ENCODE measurements at places on chromosomes 3 and 15.

- peak; percentile 29 for DNase-seq
Measured at GRCh38 chr3:120350401-120350941, 1.3 kb upstream of the LRRC58 start.

DNA sequence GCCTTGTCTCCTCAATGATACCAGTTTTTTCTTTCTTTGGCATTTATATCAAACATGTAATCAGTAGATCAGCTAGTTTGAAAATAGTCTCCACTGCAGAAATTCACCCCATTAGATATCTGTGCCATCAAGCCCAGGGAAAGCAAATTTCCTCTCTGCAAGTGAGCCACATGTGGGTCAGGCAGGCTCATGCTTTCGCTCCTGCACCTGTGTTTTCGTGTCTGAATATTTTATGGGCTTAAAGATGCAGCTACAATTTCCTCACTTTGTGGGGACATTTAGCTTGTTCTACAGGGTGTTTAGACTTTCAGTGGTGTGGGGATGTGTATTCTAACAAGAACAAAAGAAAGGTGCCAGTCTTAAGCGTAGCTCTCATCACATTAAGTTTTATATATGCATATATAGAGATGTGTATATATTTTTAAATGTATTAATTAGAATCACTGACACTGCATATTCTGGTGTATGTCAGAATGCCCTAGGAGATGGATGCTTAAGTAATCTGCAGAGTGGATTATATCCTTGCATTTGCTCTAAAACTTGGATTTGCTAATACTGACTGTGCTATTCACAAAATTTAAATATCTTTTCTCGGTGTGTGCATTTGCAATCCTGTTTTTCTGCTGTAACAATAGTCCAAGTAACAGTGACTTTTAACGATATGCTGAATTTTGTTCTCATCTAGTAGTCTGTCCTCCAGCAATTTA is 372.6 kb downstream of the PTPRG start:
- DNase-seq, result no peak

DNA sequence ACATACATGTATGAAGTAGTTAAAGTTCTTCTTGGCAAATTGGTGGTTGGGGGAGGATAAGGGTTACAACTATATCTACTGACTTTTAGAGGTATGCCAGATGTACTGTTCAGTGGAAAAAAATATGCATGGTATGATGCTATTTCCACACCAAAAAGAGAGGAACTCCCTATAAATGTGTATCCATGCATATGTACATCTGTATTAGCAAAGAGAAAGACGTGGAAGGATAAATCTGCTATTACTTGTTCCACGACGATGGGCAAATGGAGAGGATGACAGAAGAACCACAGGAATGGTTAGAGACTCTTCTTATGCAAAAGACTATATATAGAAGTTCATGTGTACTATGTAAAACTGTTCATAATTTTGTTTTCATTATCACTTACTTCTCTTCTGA is 197.6 kb downstream of the RORA start:
- DNase-seq, result no peak

- DNase-seq, result peak; percentile 18
Measured at GRCh38 chr3:181752202-181752671, 40.5 kb downstream of the SOX2 start.

DNA sequence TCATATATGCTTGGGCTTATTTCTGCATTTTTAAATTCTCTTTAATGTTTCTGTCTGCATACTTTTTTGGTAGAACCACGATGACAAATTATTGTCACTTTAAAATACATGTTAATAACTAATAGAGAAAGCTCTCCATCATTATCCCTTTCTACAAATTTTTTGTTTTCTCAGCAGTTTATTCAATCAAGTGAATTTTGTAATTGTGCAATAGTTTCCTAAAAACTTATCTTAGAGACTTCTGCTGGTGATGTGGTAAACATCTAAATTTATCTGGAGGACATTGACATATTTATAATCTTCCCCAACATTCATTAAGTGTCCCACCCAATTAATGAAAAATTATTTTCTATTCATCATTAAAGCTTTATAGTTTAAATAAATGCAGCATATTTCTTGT is 215.3 kb downstream of the MEX3B start:
- no peak for DNase-seq

DNA sequence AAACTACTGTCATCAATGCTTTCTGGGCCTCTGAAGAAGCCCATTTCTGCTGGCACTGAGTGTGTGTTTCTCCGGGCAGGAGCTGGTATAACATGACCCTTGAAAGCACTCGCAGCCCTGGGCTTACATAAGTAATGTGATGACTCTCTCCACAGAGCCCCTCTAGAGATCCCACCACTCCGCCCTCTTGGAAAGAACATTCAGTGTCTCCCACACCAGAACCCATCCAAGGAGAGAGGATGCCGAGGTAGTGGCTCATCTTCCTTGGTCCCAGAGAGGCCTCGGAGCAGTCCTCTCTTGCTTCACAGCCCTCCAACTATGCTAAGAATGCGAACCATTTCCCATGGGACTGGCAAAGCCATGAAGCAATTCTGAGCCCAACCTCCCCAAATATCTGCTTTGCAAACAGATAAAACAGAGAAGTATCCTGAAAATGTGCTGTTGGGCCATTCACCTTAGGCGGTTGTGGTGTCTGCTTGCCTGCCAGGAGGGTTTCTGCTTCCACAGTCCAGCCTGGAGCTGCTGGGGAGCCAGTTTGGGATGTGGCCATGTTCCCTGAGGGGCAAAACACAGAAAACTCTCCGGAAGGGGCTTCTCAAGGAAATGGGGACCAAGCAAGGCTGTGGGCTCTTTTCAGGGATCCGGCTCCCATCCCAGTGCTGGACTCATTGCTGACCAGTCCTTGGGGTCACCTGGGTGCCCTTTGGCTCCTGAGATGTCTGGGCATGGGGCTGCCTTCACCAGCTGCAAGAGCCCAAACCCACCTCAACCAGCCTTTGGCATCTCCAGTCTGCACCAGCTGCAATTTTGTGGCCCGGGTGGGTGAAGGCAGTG is 47.3 kb downstream of the AMOTL2 start:
- DNase-seq, result peak; percentile 82

DNA sequence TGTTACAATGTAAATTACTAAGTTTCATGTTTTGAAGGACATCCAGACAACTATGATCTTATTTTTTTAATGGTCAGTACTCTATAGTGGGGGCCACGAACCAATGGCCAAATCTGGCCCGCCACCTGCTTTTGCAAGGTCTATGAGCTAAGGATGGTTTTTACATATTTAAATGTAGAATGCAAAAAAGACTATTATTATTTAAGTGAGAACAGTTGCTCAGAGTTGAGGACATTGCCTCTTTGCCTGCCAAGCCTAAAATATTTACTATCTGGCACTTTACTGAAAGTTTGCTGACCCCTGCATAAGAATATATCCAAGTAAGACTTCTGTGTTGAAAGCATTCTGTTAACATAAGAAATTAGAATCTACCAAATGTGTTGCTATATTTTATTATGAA is 163.7 kb upstream of the MDFIC2 start:
- peak; percentile 27 for DNase-seq

GRCh38 chr3:168124291-168124690 is 28.6 kb upstream of the GOLIM4 start:
- no peak for DNase-seq

DNA sequence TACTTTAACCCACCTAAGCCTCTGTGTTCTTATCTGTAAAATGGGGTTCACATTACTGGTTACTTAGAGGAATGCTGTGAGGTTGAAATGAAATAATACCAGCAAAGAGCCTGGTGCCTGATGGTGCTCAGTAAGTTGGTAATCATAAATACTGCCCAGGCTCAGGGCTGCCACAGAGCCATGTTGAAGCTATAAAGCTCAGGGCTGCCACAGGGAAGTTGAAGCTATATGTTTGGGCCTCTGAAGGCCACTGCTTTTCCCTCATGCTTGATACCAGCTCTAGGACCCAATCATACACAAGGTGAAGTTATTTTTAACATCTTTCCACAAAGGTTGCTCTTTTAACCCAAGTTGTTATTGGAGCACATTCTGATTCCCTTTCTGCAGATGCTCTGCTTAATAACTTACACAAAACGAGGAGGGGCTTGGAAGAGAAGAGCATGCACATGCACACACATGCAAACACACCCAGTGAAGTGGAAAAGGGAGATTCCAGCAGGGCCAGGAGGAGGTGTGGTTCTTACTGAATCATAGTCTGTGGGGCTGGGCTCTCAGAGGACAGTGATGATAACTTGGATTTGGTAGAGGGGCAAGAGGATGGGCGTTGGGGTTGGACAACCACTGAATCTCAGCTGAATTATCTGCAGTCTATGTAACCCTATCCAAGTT is 17.4 kb downstream of the PARP14 start:
- DNase-seq, result peak; percentile 6

- DNase-seq, result peak; percentile 31
Measured at GRCh38 chr15:43749690-43750345, 3.6 kb downstream of the PDIA3 start.

GRCh38 chr3:26915208-26915607 is 292.6 kb downstream of the LRRC3B start:
- peak; percentile 2 for DNase-seq

GRCh38 chr3:27040674-27041073 is 328.5 kb downstream of the NEK10 start:
- no peak for DNase-seq

DNA sequence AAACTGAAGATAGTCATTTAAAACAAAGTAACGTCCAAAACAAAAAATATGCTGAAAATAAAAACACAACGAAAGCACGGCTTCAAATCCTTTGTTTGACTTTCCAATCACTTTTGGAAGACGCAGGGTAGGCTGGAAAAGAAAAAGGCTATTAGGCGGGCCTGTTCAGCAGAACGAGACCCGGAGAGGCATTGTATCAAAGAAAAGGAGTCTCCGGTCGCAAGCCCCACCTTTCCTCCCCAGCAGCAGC is 691 bp downstream of the SENP7 start:
- no peak for DNase-seq

DNA sequence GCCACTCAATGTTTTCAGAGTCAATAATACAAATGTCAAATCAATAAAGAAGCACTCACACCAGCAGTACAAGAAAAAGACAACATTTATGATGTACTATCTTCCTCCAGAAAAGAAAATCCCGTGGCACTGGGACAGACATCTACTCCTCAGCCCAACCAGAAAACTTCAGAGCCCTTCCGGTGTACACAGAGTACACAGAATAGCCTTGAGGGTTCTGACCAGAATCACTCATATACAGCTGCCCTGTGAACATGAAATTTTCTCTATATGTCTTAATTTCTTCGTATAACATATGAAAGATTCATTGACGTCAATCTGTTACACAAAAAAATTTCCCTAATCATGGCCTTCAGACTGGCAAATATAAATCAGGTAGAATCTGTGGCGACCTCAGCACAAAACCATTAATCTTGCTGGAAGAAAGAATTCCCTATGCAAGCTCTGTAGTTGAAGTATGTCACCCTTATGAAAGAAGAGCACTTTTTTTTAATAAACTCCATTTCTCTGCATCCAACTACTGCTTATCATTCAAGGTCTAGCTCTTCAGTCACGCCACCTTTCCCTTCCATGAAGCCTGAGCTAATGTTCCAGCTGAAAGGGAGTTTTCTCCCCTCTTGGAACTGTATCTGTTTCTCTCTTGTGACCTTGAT is 53.8 kb upstream of the PLAAT1 start:
- DNase-seq, result no peak

- DNase-seq, result no peak
Measured at GRCh38 chr15:38053205-38053604, 118.8 kb downstream of the TMCO5A start.

- DNase-seq, result no peak
Measured at GRCh38 chr3:9192248-9193025, 57.0 kb downstream of the SRGAP3 start.

GRCh38 chr3:122918576-122919290 is 108.8 kb downstream of the SEMA5B start:
- DNase-seq, result no peak

DNA sequence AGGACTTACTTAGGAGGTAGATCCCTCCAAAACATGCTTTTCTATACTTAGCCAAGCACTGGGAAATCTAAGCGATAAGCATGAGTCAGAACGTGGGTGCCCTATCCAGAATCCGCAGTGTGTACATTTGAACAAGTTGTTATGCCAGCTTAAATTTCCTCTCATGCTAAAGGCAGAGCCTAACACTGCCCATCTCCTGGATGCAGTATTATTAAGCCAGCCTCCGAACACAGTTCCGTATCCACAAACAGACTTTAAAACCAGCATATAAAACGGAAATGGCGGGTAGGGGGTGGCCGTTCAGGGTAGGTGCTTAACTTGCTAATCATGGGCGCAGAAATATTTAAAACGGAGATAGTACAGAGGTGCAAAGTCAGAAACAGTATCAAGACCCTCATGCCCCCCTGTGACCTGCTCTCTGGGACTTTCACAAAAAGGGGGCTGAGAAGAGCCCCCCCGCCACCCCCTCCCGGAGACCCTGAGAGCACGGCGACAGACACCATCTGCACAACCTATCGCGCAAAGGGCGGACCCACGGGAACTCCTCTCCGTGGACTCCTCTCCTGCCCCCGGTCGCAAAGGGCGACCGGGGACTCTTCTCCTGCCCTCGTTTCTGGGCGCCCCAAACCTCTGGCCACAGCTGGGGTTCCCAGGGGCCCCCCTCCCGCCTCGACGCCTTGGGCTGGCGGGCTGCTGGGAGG is 889 bp upstream of the LRRIQ4 start:
- DNase-seq, result peak; percentile 63

GRCh38 chr3:194485881-194486539 is 792 bp downstream of the ATP13A3 start:
- peak; percentile 44 for DNase-seq

- DNase-seq, result no peak
Measured at GRCh38 chr15:46660096-46660842, 1025.4 kb downstream of the SQOR start.

DNA sequence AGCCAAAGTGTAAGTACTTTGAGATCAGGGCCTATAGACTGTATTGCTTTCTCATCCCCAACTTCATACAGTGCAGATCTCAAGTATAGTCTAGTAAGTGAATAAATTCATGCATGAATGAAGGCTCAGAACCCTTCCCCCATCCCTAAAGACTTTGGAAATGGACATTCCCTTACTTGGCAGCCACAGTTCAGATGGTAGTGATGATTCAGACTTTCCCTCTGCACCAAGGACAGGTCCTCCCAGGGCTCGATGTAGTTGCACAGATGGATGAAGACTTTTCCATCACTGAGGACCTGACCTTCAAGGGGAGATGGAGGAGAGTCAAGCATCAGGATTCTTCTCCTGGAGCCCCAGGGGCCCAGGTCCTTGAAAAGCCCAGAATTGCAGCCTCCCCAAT is 4.6 kb downstream of the TIMP4 start:
- no peak for DNase-seq

DNA sequence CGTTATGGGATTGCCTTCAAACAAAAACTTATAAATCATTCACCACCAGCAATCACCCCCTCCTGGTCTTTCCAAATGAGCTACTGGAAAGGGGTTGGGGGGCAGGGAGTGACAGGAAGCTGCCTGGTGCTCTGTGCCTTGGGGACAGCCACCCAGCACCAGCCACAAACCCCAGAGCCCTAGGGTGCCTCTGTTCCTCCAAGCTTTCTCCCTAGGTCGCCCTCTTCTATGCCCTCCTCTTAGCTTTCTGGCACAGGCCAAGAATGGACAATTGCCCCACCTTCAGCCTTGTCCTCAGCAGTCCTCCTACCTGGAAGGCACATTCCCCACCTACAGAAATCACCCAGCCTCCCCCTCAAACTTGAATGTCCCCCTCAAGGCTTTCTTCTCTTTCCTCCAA is 3.3 kb downstream of the OXTR start:
- DNase-seq, result no peak
